SJSA1 (cell line): ENCODE measurements at places on chromosomes 6 and 20.

DNA sequence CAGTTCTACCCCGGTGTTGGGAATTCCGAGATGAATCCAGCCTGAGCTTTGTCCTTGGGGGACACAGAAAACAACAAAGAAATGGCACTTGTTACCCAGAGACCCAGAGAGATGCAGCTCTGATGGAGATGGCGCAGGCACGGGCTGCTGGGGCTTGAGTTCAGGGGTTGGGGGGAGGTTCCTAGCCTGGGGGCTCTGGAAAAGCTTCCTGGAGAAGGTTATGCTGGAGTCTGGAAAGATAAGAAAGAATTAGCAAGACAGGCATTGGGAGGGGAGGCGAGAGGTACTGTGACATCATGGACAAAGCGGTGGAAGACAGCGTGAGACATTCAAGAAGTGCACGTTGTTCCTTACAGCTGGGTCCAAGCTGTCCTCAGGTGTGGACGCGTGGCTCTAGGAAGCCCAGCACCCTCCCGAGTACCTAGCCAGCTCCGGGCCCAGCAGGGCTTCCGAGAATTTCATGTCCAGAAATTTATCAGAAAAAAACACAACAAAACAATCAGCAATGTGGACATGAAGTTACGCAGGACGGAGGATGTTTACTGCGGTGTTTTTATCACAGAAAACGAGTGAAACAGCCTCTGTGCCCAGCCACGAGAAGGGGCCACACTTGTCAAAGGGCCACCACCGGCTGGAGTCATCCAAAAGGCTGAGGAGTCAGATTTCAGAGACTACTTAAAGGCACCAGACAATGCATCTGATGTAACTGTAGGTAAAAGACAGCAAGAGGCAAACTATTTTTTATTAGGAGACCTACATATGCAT, 39.5 kb downstream of the C20orf203 start:
- no peak for DNase-seq
- no peaks in the 10 kb centered on the region for H3K27me3 ChIP-seq
- H3K4me1 ChIP-seq: peaks cover 51% of the 10 kb centered on the region
- no peaks in the 10 kb centered on the region for H3K36me3 ChIP-seq

DNA sequence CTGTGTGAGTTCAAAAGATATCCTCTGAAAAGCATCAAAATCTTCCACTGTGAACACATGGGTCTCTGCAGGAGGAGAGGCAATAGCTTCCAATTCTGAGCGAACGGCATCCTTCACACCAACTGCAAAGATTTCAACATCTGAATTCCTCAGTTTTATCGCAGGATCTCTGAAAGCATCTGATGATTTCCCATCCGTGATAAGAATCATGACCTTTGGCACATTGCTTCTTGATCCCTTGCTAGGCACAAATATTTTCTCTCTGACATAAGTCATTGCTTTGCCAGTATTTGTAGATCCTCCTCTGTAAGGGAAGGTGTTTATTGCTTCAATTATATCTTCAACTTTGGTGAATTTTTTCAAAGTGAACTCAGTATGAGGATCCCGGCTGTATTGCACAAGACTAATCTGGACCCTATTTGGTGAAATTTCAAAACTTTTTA, 22.7 kb downstream of the COL12A1 start:
- no peaks in the 10 kb centered on the region for H3K4me1 ChIP-seq
- no peak for DNase-seq
- no peaks in the 10 kb centered on the region for H3K27me3 ChIP-seq
- H3K27ac ChIP-seq: no peak overlapping the region
- peaks cover 87% of the 10 kb centered on the region for H3K36me3 ChIP-seq

DNA sequence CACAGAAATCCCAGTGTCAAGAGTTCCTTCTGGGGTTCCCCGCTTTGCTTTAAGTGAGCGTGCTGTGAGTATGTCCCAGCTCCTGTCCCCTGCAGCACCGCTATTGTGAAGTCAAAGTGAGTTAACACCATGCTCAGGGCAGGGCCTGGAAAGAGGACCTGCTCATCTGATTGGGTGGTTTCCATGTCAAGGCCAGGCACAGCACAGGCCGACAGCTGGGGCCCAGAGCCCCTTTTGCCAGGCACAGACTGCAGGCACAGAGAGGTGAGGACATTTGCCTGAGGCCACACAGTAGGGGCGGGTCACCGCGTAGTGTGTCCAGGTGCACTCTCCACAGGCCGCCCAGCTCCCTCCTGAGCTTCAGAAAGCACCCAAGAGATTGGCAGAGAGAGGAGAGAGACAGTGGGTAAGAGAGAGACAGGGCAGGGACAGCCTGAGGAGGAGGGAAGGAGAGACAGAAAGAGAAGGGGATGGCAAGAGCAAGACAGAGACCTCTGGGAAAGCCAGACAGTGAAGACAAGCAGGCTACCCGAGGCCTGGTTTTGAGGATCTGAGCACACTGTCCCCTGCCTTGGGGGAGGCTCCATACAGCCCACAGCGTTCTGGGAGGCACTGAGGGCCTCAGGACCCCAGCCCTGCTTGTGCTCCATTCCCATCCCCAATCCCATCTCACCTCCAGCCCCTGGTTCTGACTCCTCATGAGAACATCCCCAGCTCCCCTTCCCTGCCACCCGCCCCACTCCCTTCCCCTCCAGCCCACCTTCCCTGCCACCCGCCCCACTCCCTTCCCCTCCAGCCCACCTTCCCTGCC, 6.5 kb upstream of the BPIFB1 start:
- DNase-seq: no peak
- no peak overlapping the region for H3K27ac ChIP-seq
- H3K36me3 ChIP-seq: no peaks in the 10 kb centered on the region
- H3K4me3 ChIP-seq: no peak overlapping the region

DNA sequence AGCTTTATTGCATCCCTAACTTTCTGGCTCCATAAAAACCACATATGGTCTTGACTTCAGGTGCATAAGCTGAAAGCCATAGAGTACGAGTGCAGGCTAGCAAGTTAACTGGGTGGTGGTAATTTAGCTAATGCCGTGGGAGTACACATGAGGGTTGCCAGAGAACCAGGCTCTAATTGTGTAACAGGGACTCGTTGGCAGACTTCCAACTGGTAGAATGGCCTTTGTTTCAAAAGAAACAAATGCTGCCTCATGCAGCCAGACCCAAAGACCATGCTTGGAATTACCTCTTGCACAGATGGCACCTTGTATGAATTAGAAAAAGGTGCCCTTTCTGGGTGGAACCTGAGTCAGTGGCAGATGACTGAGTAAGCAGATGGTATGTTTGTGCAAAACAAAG, 73.2 kb downstream of the LY86 start:
- H3K4me3 ChIP-seq: no peak overlapping the region
- no peaks in the 10 kb centered on the region for H3K4me1 ChIP-seq

GRCh38 chr6:170207586-170208181, 83.2 kb downstream of the DLL1 start:
- no peak for DNase-seq
- H3K27me3 ChIP-seq: no peaks in the 10 kb centered on the region
- H3K27ac ChIP-seq: no peak overlapping the region
- H3K36me3 ChIP-seq: no peaks in the 10 kb centered on the region

DNA sequence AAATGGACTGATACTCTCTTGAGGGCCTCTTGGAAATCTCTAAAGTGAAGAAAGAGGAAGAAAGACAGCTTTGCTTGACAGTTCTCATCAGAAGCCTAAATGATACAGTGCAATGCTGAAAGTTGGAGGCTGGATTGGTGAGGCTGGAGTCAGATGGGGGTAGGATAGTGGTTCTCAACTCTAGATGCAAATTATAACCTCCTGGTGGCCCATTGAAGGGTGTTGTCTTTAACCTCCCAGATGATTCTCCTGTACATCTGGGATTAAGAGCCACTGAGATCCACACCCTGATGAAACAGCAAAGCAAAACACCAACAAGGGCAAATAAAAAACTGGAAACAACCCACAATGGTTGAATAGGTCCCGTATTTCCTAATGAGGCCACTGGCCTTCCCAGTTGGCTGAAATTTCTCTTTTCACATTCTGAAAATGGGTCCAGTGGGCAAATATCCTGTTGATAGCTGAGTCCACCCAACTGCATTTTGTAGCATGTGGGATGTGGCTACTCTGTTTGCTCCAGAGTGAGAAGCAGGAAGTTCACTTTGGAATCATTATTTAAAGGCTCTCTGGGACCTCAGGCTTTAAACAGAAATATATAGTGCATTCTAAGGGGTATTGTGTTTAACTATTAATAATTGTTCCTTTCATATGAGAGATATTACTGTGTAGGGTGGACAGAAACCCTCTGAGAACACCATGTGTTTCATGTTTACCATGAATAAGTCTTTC, 208.1 kb downstream of the SOX4 start:
- H3K4me1 ChIP-seq: peaks cover 31% of the 10 kb centered on the region
- peak; percentile 37 for DNase-seq
- H3K4me3 ChIP-seq: no peak overlapping the region
- H3K27me3 ChIP-seq: no peaks in the 10 kb centered on the region
- H3K27ac ChIP-seq: peak overlapping the region; percentile 95
